Breast epithelium (tissue), 4 donors: ENCODE measurements at places on chromosomes 12 and 14. TPM values are rescaled to one million over a fixed set of nuclear protein-coding genes. Genes with fewer than 3 reads are reported as not detected.
A peak's percentile ranks its signal among the peaks of the same experiment; 100 is the strongest.

CD9 gene
- 436 TPM for total RNA-seq

TAS2R50 gene
- total RNA-seq, result 4.0 TPM

LTB4R2 gene
- 8.5 TPM for total RNA-seq

GPR137C gene
- total RNA-seq, result 1.2 TPM

FAR2 gene
- 18.2 TPM for total RNA-seq

SIX4 gene
- total RNA-seq, result 5.2 TPM

HELB gene
- 11.1 TPM for total RNA-seq

TMEM132C gene
- 7.2 TPM for total RNA-seq

DNA sequence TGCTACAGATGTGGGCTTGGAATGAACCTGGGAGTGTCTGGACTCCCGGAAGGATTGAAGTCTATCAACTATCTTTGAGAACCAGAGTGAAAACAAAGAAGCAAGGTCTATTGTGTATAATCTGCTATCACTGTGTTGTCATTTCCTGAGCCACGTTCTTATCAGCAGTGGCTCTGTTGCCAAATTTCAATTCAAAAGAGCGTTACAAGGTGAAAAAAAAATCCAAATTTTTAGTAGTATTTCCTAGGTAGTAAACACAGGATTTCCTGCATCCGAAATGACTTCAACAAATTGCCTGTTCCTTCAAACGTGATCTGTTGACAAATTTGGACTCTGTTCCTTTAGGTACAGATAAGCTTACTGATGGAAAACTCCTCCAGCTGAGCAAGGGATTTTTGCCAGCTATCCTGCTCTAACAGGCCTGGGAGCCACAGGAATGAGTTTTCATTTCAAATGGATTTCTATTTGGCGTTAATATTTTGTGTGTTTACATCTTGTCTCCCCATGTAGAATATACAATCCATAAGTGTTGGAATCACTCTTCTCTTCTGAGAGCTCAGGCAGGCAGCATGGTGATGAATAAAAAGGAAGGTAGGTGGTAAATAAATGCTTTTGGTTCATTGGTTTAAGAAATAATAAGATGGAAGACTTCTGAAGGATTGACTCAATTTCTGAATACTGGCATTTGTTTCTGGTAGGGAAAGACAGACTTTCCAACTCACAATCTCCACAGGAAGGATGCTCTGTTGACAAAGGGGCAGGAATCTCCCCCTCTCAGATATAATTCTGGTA, 58.5 kb downstream of the GPR135 start:
- H3K4me3 ChIP-seq, result no peak overlapping the region
- no peaks in the 10 kb centered on the region for H3K4me1 ChIP-seq
- no peaks in the 10 kb centered on the region for H3K36me3 ChIP-seq
- no peak for DNase-seq

- peaks cover 23% of the 10 kb centered on the region for H3K4me1 ChIP-seq
- H3K27me3 ChIP-seq, result no peaks in the 10 kb centered on the region
- H3K27ac ChIP-seq, result peak overlapping the region; percentile 9
- no peaks in the 10 kb centered on the region for H3K36me3 ChIP-seq
These were observed 2.2 kb upstream of the LAG3 start for GRCh38 chr12:6770094-6770493.

DNA sequence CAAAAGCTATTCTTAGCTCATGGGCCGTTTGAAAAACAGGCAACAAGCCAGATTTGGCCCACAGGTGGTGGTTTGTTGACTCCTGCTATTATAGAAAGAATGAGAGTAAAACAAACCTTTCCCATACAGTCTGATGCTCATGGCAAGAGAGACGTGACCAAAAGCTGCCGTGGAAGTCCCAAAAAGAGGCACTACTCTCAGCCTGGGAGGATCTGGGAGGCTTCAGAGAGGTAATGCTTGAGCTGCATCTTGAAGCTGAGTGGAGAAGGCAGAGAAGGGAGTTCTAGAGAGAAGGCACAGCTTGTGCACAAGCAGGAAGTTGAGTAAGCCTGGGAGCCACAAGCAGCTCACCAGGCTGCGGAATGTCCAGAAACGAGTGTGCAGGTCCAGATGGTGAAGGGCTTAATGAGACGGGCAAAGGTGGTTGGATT, 9.6 kb downstream of the PLXNC1 start:
- DNase-seq, result no peak
- no peak overlapping the region for H3K27ac ChIP-seq
- H3K4me3 ChIP-seq, result no peak overlapping the region

- H3K27ac ChIP-seq, result no peak overlapping the region
- no peaks in the 10 kb centered on the region for H3K4me1 ChIP-seq
- no peaks in the 10 kb centered on the region for H3K27me3 ChIP-seq
- DNase-seq, result no peak
- H3K36me3 ChIP-seq, result no peaks in the 10 kb centered on the region
- no peak overlapping the region for H3K4me3 ChIP-seq
These were observed 5.1 kb downstream of the TMEM179 start for GRCh38 chr14:104599446-104599845.

- no peak overlapping the region for H3K4me3 ChIP-seq
- no peaks in the 10 kb centered on the region for H3K36me3 ChIP-seq
- H3K27me3 ChIP-seq, result no peaks in the 10 kb centered on the region
- DNase-seq, result no peak
These were observed 100.6 kb downstream of the DACT1 start for GRCh38 chr14:58738189-58738836.

GRCh38 chr12:68469113-68469512, 137.0 kb upstream of the MDM1 start:
- no peak overlapping the region for H3K27ac ChIP-seq
- H3K4me3 ChIP-seq, result no peak overlapping the region
- H3K4me1 ChIP-seq, result no peaks in the 10 kb centered on the region
- no peaks in the 10 kb centered on the region for H3K27me3 ChIP-seq

- no peaks in the 10 kb centered on the region for H3K36me3 ChIP-seq
- H3K27me3 ChIP-seq, result no peaks in the 10 kb centered on the region
- no peak for DNase-seq
- H3K27ac ChIP-seq, result no peak overlapping the region
- no peak overlapping the region for H3K4me3 ChIP-seq
- no peaks in the 10 kb centered on the region for H3K4me1 ChIP-seq
These were observed 6.6 kb upstream of the LRP10 start for GRCh38 chr14:22864979-22865378.

GRCh38 chr14:71209888-71210287, 302.6 kb downstream of the PCNX1 start:
- H3K27ac ChIP-seq, result no peak overlapping the region
- no peaks in the 10 kb centered on the region for H3K27me3 ChIP-seq
- no peaks in the 10 kb centered on the region for H3K36me3 ChIP-seq

DNA sequence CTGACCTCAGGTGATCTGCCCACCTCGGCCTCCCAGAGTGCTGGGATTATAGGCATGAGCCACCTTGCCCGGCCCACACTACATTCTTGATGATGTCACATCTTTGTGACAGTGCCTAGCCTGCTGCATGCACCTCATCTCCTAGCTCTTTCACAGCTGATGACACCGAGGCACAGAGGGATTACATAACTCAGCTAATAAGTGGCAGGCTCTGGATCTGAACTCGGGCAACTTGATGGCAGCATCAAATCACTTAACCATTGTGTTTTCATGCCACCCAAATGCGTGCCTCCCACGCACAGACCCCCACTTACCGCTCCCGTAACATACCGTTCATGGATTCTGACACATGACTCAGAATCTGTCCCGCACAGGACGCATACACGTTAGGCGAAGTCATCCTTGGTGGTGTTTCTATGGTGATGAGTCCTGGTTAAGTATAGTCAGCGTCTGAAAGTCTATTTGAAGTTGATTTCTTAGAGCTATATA, 7.4 kb downstream of the TMEM120B start:
- no peak overlapping the region for H3K27ac ChIP-seq
- no peaks in the 10 kb centered on the region for H3K27me3 ChIP-seq
- no peak overlapping the region for H3K4me3 ChIP-seq
- DNase-seq, result no peak

GRCh38 chr12:124747426-124748161, 116.1 kb downstream of the SCARB1 start:
- H3K27me3 ChIP-seq, result no peaks in the 10 kb centered on the region
- H3K4me3 ChIP-seq, result no peak overlapping the region
- no peak for DNase-seq
- H3K27ac ChIP-seq, result peak overlapping the region; percentile 87
- H3K4me1 ChIP-seq, result peaks cover 26% of the 10 kb centered on the region

DNA sequence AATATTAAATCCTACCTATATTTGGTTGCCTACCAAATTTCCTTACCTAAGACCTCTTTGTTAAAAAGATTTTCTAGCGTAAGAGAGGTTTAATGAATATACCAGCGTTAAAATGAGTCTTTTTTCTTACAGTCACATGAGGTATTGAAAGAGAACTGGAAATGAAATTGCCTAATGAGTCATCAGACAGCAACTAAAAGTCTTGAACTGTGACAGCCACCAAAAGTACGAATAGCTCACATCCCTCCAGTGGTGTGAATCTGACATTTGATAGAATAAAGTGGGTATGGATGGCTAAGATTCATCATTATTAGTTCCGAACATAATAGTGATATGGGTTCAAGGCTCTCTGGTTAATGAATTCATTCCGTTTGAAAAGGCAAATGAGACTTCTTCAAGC, 1297.3 kb downstream of the AACS start:
- no peak overlapping the region for H3K27ac ChIP-seq
- no peak for DNase-seq
- H3K4me1 ChIP-seq, result no peaks in the 10 kb centered on the region

DNA sequence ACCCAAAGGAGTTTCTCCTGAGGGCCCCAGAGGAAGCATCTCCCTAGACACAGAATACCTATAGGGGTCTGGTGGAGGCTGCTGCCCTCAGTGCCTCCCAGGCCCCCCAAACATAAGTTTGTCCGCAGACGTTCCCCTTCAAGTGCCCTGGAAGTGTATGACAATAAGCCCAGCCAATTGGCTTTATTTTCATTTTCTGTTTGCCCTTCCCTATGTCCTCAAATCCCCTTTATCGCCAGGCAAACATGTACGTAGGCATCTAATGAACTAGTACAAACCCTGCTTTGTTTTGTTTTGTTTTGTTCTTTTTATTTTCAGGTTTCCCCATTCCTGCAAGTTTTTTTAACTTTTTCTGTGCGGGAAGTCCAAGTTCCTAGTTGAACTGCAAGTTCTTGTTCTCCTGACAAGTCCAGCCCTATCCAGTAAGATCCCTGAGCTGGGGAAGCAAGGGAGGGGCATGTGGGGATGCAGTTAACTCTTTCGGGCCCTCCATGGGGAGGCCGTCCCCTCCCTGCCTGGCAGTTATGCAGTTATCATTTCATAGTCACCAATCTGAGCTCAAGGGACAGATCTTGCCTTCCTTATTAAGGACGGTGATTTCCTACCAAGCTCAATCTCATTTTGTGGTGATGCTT, 141.9 kb downstream of the KCNA5 start:
- no peaks in the 10 kb centered on the region for H3K36me3 ChIP-seq
- no peaks in the 10 kb centered on the region for H3K27me3 ChIP-seq
- peak overlapping the region; percentile 54 for H3K4me3 ChIP-seq
- H3K4me1 ChIP-seq, result no peaks in the 10 kb centered on the region
- no peak for DNase-seq

- no peaks in the 10 kb centered on the region for H3K27me3 ChIP-seq
- no peaks in the 10 kb centered on the region for H3K4me1 ChIP-seq
- no peak for DNase-seq
- no peaks in the 10 kb centered on the region for H3K36me3 ChIP-seq
- H3K4me3 ChIP-seq, result no peak overlapping the region
These were observed 9.0 kb downstream of the SERPINA6 start for GRCh38 chr14:94313991-94314655.

GRCh38 chr12:109725321-109726105, 11.9 kb downstream of the FAM222A start:
- H3K27me3 ChIP-seq, result no peaks in the 10 kb centered on the region
- H3K4me3 ChIP-seq, result no peak overlapping the region
- H3K36me3 ChIP-seq, result no peaks in the 10 kb centered on the region
- peaks cover 6% of the 10 kb centered on the region for H3K4me1 ChIP-seq
- no peak for DNase-seq

- no peak for DNase-seq
- H3K27me3 ChIP-seq, result no peaks in the 10 kb centered on the region
- H3K36me3 ChIP-seq, result no peaks in the 10 kb centered on the region
- H3K4me3 ChIP-seq, result no peak overlapping the region
These were observed 26.8 kb downstream of the PLBD1 start for GRCh38 chr12:14540801-14541462.

DNA sequence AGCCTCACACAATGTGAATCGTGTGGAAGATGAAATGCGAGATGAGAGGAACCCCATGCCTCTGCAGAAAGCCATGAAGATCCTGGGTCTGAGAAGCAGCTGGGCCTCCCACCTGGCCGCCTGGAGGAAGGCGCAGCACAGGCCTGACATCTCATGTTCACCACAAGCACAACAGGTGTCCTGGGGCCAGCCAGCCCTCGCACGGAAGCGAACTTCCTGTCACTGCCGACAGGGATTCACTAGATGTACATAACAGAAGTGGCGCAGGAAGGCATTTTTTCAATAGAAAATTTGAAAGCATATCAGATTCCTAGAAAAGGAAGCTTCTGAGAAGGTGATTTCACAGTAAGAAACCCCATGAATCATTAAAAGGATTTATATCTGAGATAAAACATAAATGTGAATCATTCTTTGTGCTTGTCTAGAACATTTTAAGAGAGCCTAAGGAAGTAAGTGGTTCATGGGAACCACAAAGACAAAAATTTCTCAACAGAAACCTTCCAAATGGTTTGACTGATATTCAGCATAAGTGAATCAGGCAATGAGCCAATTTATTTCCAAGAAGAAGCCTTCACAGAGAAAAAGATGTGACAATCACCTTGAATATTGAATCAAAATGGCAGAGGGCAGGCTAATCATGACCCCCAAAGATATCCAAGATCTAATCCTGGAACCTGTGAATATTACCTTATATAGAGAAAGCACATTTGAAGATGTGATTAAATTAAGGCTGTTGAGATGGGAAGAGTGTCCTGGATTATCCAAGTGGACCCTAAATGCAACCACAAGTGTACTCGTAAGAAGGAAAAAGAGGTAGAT, 311.9 kb downstream of the DUSP6 start:
- H3K4me3 ChIP-seq, result no peak overlapping the region
- H3K4me1 ChIP-seq, result no peaks in the 10 kb centered on the region
- no peaks in the 10 kb centered on the region for H3K36me3 ChIP-seq
- no peaks in the 10 kb centered on the region for H3K27me3 ChIP-seq
- no peak for DNase-seq
- H3K27ac ChIP-seq, result no peak overlapping the region

DNA sequence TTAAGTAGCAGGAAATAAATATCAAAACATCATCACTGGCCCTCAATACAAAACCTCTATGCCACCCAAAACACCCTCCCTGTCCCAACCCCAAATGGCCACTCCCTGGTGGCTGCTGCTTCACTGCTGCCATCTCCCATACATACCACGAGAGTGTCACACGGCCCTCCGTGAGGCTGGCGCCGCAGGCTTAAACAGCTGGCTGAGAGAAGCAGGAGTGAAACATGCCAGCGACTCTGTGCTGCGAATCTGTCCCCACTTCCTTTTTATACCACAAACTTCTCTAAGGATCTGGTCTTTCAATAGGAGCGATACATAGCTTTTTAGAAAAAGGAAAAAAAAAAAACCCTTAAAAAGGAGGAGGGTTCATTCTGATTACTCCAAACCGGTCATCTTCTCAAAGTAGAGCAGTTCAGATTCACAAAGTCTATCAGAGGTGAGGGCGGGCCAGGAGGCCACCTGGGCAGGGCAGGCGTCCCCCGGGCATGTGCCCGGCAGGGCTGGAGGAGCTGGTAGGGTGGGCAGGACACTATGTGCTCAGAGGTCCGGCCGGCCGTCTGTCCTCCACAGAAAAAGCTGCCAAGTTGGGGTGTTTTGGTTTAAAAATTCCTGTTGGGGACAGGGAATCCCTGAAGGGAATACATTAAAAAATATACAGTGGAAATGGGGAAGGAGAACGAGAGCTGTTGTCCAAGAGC, 26.5 kb downstream of the MAX start:
- H3K4me3 ChIP-seq, result no peak overlapping the region
- peaks cover 13% of the 10 kb centered on the region for H3K36me3 ChIP-seq
- peaks cover 4% of the 10 kb centered on the region for H3K4me1 ChIP-seq
- no peak overlapping the region for H3K27ac ChIP-seq
- no peak for DNase-seq
